Lung (tissue), 17 donors: ENCODE measurements at places on chromosomes 2 and 18. TPM values are rescaled to one million over a fixed set of nuclear protein-coding genes. Genes with fewer than 3 reads are reported as not detected.

DNA sequence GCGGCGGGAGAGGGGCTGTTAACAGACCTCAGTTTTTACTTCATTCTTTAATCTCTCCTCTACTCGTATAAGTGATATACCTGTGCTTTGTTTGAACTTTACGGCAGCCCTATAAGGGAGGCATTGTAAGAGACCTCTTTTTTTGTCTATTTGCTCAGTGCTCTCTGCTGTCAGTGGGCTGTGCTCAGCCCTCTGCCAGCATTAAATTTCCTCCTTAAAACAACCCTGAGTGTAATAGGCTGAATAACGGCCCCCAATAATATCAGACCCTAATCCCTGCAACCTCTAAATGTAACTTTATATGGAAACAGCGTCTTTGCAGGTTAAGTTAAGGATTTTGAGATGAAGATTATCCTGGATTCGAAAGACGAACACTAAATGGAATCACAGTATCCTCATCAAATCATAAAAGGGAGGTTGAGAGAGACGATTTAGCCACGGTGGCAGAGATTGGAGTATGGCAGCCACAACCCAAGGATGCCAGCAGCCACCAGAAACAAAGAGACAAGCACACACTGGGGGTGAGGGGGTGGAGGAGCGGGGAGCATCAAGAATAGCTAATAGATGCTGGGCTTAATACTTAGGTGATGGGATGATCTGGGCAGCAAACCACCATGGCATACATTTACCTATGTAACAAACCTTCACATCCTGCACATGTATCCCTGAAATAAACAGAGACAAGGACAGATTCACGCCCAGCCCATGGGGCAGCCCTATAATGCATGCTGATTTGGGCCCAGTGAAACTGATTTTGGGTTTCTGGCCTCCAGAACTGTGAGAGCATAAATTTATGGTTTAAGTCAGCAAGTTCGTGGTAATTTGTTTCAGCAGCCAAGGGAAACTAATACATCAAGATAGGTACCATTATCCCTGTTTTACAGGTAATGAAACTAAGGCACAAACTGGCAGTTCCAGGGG lies 894 bp upstream of the FARSB start:
- H3K4me3 ChIP-seq: peak overlapping the region; percentile 40
- DNase-seq: peak; percentile 28
- no peaks in the 10 kb centered on the region for H3K36me3 ChIP-seq
- peaks cover 18% of the 10 kb centered on the region for H3K4me1 ChIP-seq

RAB1A gene
- 131 TPM for total RNA-seq

DNA sequence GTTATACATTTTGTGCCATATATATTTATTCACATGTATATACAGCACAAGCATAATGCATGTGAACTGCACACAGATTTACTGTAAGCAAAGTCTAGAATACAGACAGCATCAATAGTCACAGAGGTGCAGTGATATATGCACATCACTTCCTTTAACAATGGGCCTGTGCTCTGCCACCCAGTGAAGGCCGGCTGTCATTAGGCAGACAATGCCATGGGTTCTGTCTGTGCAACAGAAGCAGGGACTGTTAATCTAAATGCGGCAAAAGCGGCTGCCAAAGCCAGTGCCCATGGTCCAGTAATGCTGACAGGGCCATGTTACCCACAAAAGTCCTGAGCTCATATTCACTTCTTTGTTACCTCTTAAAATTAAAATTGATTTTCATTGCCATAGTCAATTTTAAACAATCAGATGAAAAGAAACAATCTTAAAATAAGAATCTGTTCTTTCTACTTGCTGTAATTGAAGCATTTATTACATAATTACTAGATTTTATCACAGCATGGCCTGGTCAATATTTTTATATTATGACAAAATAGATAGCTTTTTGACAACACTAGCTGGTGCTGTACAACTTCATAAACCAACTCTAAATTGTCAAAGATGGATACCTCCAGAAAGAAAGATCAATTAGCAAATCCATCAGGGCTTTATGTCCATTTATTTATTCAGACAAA lies 232.0 kb downstream of the STK39 start:
- H3K27ac ChIP-seq: no peak overlapping the region
- no peak for DNase-seq
- H3K27me3 ChIP-seq: no peaks in the 10 kb centered on the region

GRCh38 chr2:169452080-169452479 lies 27.2 kb upstream of the BBS5 start:
- no peak overlapping the region for H3K4me3 ChIP-seq
- peak; percentile 54 for DNase-seq
- no peaks in the 10 kb centered on the region for H3K4me1 ChIP-seq
- no peak overlapping the region for H3K27ac ChIP-seq
- H3K27me3 ChIP-seq: no peaks in the 10 kb centered on the region

- H3K4me1 ChIP-seq: no peaks in the 10 kb centered on the region
- H3K36me3 ChIP-seq: no peaks in the 10 kb centered on the region
- no peaks in the 10 kb centered on the region for H3K27me3 ChIP-seq
- no peak overlapping the region for H3K4me3 ChIP-seq
- no peak for DNase-seq
- no peak overlapping the region for H3K27ac ChIP-seq
Observed at GRCh38 chr2:204988836-204989235, 443.6 kb downstream of the PARD3B start.

SPP2 gene
- not detected for total RNA-seq

DNA sequence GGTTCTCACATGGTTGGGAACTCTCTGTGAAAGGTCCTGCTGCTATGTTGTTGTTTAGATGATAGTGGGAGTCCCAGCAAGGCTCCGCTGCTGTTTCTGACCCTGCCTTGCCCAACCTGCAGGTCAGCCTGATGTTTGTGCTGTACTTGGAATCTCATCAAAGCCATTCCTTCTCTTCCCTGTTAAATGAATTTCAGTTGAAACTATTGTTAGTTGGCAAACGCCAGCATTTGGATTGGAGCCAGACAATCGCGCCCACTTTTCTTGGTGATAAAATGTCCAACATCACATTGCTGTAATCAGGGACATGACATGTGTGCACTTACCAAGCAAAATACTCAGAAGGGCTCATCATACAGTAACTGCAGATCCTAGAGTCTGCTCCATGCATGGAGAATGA lies 12.8 kb upstream of the TWSG1 start:
- peaks cover 2% of the 10 kb centered on the region for H3K4me1 ChIP-seq
- no peak overlapping the region for H3K4me3 ChIP-seq
- no peaks in the 10 kb centered on the region for H3K36me3 ChIP-seq
- H3K27me3 ChIP-seq: no peaks in the 10 kb centered on the region
- peak; percentile 57 for DNase-seq

INPP5D gene
- 24.9 TPM for total RNA-seq

DNA sequence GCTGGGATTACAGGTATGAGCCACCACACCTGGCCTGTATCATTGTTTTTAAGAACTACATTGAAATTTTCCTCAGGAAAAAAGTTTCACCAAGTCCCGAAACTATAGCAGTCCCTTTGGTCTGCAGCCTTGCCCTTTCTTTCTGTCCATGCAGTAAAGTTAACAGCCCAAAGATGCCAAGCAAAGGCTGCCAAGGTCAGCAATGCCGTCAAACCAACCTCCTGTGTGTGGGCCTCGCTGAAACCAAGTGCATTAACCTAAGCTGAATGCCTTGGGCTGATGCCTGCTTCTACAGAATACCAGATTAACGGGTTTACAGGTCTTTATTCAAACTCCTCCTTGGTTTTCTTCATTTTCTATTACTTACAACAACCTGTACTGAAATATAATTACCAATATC lies 73.1 kb downstream of the EIF5B start:
- DNase-seq: no peak
- H3K4me1 ChIP-seq: peaks cover 2% of the 10 kb centered on the region
- no peak overlapping the region for H3K4me3 ChIP-seq
- peaks cover 22% of the 10 kb centered on the region for H3K36me3 ChIP-seq
- no peak overlapping the region for H3K27ac ChIP-seq

DNA sequence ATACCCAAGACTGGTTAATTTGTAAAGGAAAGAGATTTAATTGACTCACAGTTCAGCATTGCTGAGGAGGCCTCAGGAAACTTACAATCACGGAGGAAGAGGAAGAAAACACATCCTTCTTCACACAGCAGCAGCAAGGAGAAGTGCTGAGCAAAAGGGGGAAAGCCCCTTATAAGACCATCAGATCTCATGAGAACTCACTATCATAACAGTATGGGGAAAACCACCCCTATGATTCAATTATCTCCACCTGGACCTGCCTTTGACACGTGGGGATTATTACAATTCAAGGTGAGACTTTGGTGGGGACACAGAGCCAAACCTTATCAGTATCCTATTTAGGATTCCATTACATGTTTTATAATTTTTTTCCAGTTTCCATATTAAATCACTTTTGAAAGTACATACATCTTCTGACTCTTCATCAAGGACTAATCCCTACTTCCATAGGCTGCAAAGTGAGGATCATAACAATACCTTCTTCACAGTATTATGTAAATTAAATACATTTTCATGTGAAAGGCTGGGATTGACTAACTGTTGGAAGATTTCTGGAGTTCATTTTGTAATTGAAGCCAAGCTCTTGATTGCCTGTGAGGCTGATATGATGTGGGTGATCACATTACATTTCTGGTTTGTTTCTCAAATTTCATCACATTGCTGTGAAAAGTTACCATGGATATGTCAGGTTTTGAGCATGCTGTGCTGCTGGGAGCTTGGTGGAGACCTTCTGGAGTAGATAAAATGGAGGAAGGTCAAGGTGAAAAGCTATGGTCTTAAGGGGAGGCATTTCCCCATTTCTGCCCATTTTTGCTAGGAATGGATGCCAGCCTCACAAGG lies 31.7 kb upstream of the CERS6 start:
- H3K27ac ChIP-seq: no peak overlapping the region
- H3K4me3 ChIP-seq: no peak overlapping the region
- no peaks in the 10 kb centered on the region for H3K36me3 ChIP-seq

DNA sequence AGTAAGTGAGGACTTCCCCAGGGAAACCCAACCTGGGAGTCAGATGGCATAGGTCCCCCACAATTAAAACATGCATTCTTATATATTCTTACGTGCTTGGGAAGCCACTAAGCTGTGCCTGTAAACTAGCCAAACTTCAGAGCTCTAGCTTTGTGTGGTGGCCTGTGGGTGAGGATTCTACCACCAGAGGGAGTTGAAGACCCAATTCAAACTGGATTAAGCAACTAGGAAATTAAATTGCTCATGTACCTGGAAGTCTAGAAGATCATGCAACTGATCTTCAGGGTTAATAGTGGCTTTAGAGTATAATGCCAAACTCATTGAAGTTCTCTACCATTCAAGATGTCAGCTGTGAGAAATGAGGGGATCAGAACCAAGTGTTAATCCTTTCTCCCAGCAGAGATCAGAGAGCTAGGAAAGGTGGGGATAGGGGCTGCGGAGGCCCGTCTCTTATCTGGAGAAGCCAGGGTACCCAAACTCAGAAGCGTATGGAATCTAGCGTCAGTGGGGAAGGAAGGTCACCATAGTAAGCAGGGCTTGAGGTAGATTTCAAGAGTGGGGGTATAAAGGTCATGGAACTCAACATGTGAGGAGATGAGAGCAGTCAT lies 53.2 kb upstream of the CCDC85A start:
- H3K4me1 ChIP-seq: no peaks in the 10 kb centered on the region
- DNase-seq: peak; percentile 47
- H3K36me3 ChIP-seq: no peaks in the 10 kb centered on the region

DNA sequence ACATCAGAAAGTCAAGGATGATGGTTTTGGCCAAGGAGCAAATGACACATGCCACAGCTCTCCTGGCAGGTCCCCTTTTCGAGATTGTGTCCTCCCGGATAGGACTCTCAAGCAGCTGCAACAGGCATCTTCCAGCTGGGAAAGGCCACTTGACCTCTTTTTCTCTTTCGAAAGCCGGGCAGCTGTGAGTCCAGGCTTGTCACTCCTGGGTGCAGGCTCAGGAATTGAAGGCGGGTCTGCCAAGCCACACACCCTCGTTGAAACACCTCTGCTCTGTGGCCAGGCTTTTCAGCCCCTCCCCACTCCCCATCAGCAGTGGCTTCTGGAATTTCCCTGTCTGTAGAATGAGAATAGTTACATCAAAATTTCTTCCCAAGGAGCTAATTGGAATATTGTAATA lies 98.0 kb downstream of the CCDC138 start:
- no peak overlapping the region for H3K27ac ChIP-seq
- peak; percentile 53 for DNase-seq
- no peak overlapping the region for H3K4me3 ChIP-seq
- no peaks in the 10 kb centered on the region for H3K27me3 ChIP-seq
- no peaks in the 10 kb centered on the region for H3K4me1 ChIP-seq

GRCh38 chr2:55403256-55403998 lies 16.2 kb downstream of the CCDC88A start:
- H3K4me3 ChIP-seq: no peak overlapping the region
- H3K36me3 ChIP-seq: peaks cover 4% of the 10 kb centered on the region
- no peaks in the 10 kb centered on the region for H3K4me1 ChIP-seq
- no peak overlapping the region for H3K27ac ChIP-seq
- no peak for DNase-seq

TGFA gene
- 1.9 TPM for total RNA-seq

BUB1 gene
- total RNA-seq: 12.4 TPM

SERPINB7 gene
- 0.17 TPM for total RNA-seq

L3MBTL4 gene
- total RNA-seq: 16.8 TPM

DNA sequence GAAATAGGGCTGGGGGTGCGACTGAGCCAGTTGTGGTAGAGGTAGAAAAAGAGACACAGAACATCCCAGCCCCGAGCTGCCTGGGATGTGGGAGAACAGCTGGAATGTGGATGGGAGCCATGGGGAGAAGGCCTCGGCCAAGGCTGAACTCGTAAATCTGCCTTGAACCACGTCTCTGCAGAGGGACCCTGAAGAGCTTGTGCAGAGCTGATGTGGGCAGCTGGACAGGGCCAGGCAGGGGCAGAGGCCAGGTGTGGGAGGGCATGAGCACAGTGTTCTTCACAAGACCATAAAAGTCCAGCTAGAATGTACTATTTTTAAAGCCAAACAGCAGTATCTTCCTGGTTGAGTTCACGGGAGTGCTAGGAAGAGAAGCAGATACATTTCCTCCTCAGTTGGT lies 5.7 kb downstream of the TCF23 start:
- no peaks in the 10 kb centered on the region for H3K27me3 ChIP-seq
- no peak overlapping the region for H3K4me3 ChIP-seq

STAMBP gene
- 39.7 TPM for total RNA-seq

UXS1 gene
- total RNA-seq: 96.5 TPM

MRPL53 gene
- total RNA-seq: 106 TPM

GRCh38 chr2:190910341-190911136 lies 29.9 kb downstream of the GLS start:
- peaks cover 8% of the 10 kb centered on the region for H3K4me1 ChIP-seq
- no peak for DNase-seq
- H3K27ac ChIP-seq: no peak overlapping the region
- no peaks in the 10 kb centered on the region for H3K27me3 ChIP-seq
- H3K4me3 ChIP-seq: no peak overlapping the region
- peaks cover 4% of the 10 kb centered on the region for H3K36me3 ChIP-seq
